ENCODE measurements at places on chromosomes 11 and 22.
A peak's percentile ranks its signal among the peaks of the same experiment; 100 is the strongest.

DNA sequence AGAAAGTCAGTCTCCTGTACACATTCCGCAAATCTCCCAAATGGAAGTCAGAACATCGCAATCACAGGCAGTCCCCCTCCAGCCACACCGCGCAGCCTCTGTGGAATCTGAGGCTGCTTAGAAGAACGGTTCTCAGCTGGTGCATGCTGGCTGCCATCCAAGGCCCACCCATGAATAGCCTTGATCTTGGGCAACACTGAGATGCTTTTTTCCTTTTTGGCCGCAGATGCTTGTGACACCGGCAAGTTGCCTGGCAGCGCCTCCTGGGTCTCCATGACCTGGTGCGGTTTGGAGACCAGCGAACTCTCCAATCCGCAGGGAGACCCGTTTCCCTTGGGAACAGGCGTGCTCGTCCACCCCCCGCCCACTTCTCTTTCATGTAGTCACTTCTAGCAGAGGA lies 26.3 kb upstream of the PHF21B start:
- no peak for DNase-seq

- DNase-seq: no peak
These were observed 9.8 kb downstream of the SCN2B start for GRCh38 chr11:118166641-118167040.

DNA sequence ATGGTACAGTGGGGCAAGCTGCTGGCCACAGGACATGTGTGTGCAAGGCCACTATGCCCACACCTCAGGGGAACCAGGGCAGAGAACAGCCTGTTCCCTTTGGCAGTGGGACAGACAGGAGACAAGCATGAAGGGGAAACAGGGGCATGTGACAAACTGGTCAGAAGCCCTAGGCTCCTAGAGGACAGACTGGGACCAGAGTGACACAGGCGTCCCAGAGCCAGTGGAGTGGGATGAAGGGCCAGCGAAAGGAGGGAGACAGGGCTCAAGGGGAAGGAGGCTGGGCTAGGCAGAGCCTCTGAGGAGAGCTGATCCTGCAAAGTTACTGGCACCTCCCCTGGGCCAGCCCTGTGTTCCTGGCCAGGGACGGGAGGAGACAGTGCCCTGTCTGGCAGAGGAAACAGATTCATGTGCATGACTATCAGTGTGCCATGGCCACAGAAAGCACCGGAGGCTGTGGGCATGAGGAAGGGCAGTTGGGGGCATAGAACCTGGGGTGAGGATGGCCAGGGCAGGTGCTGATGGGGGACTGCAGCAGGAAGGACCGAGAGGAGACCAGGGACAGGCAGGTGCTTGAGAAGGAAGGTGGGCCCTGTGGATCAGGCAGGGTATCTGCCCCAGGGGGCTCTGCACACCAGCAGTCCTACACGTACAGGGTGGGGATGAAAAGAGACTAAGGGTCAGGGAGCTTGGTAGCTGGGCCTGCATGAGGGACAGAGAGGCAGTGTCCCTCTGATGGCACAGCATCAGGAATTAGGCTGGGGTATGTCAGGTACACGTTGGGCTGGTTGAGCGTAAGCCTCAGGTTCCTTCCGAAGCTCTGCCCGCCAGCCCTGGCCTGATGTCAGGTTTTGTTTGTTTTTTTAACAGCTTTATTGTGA lies 9.8 kb downstream of the DERL3 start:
- no peak for DNase-seq

GRCh38 chr11:118792570-118793124 lies 1.7 kb upstream of the DDX6 start:
- DNase-seq: peak; percentile 48

GRCh38 chr11:293852-294661 lies 5.1 kb downstream of the PGGHG start:
- no peak for DNase-seq

GRCh38 chr22:27593378-27593777 lies 208.2 kb downstream of the MN1 start:
- DNase-seq: no peak

DNA sequence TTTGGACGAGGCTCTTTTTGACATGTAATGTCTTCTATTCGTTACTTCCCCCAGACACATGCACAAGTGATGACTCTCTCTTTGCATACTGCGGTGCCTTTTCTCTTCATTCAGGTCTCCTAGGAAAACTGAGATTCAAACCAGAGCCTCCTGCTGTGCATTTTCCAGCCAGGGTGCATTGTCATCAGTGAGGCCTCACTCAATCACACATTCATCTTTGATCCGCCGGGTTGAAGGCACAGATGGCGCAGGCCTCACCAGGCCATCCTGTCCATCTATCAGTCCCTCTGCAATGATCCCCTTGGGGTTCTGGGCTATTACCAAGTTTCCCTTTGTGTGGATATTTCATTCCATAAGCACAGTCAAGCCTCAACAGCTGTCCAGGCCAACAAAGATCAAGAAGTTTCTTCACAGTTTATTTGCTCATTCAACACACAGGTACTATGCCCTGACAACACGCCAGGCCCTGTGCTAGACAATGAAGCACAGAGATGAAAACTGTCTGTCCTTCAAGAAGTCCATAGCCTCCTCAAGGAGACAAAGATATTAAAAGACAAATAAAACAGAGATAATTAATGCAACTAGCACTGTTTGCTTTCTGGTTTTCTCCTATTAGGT lies 107.8 kb downstream of the LARGE1 start:
- DNase-seq: no peak

GRCh38 chr11:115656041-115656440 lies 151.8 kb upstream of the CADM1 start:
- DNase-seq: no peak

- no peak for DNase-seq
These were observed 139.6 kb downstream of the TRPC6 start for GRCh38 chr11:101444164-101444563.

DNA sequence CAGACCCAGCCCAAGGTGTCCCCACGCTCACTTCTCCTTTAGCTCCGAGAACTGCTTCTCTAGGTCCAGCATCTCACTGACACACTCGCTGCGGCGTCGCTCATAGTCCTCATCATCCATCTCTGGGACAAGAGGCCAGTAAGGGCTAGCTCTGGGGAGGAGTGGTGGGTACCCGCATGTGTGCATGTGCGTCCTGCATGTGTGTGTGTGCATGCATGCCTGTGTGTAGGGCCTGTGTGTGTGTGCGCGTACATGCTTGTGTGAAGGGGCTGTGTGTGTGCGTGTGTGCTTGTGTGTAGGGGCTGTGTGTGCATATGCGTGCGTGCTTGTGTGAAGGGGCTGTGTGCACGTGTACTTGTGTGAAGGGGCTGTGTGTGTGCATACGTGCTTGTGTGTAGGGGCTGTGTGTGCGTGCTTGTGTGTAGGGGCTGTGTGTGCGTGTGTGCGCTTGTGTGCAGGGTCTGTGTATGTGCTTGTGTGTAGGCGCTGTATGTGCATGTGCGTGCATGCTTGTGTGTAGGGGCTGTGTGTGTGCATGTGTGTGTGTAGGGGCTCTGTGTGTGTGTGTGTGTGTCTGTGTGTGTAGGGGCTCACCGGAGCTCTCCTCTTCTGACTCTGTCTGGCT lies 3.3 kb downstream of the BRMS1 start:
- DNase-seq: no peak

DNA sequence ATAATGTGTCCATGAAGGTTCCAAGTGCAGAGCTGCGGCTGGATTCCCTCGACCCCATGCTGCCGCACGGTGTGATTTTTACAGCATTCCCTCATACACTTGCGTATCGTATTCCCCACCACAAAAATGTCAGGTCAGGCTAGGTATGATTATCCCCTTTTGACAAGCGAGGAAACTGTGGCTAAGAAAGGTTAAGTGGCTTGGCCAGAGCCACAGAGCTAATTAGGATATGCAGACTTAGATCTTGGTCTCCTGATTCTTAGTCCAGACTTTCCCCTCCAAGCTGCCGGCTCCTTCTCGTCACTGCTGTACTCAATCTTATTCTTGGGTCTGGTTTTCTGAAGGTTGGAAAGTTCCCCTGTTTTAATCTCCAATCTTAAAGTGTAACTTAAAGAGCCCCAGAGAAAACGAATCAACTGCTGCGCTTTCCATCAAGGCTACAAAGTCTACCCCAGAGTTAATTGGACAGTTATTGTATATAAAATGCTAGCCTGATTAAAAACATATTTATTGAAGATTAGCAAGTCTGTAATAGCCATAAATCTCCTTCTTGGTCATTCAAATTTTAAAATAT lies 176.6 kb downstream of the ADAMTS15 start:
- no peak for DNase-seq

DNA sequence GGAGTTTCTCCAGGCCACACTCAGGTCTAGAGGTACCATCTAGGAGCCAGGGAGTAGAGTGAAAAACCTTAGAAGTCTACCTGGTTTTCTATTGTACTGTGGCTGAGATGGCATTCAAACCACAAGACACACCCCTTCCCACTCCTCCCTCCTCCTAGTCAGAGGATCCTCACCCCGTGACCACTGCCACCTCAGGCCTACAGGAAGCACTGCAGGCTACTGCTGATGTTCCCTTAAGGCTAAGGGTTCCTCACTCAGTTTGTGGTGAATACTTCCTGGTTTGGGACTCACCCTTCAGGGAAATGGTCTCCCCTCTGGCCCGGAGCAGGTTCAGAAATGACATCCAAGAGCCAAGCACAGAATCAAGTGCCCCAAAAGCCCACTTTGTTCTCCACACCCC lies 1293.9 kb downstream of the JRKL start:
- DNase-seq: no peak

GRCh38 chr22:24961217-24961844 lies 8.8 kb downstream of the KIAA1671 start:
- no peak for DNase-seq

- DNase-seq: no peak
These were observed 66.8 kb downstream of the ATM start for GRCh38 chr11:108289699-108290098.

GRCh38 chr11:36057379-36058042 lies 113.6 kb downstream of the LDLRAD3 start:
- no peak for DNase-seq

DNA sequence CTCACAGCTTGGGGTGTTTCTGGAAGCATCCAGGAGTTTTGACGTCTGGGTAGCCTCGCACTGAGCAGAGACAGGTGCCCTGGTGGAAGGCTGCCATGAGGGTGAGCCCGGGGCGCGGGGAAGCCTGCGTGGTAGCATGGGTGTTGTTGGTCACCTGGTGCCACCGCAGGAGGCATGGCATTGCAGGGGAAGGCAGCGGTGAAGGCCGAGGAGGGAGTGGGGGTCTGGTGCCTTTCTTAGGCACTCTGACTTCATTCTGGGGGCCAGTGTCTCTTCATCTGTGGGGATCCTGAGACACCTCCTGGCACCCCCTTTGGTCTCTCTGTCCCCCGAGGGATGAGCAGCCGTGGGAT lies 271.2 kb downstream of the TBC1D22A start:
- no peak for DNase-seq

- no peak for DNase-seq
These were observed 499 bp downstream of the LRRC56 start for GRCh38 chr11:537622-538430.

DNA sequence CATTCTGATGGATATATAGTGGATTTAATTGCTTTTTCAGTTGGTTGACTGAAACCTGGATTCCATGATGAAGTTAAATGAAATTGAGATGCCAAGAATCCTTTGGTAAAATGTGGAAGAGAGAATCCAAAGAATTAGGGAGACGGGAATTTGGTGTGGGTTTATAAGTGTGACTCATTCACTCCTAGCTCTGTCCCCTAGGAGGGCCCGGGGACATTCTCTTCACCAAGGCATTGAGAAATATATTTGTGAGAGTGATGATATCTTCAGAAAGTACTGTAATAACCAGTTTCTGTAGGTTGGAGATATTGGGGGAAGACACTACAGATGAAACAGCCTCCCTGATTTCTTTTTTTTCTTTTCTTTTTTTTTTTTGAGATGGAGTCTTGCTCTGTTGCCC lies 13.6 kb upstream of the PHOX2A start:
- DNase-seq: no peak

DNA sequence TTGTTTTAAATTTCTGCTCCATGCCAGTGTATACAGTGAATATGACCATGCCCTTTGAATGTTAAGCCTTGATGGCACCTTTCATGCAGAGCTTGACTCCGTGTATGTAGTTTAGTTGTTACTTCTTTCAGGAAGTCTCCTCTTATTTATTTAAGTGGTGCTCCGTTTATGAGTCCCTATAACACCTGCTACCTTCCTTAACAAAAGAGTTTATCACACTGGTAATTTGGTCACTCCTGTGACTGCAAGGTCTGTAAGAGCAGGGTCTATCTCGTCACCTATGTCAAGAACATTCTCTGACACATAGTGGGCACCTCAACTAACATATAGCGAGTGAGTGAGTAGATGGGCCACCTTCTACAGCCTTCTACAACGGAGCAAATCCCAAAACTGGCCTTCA lies 152.5 kb downstream of the CCDC34 start:
- no peak for DNase-seq

- DNase-seq: no peak
These were observed 6.9 kb downstream of the OR52H1 start for GRCh38 chr11:5541427-5541826.

DNA sequence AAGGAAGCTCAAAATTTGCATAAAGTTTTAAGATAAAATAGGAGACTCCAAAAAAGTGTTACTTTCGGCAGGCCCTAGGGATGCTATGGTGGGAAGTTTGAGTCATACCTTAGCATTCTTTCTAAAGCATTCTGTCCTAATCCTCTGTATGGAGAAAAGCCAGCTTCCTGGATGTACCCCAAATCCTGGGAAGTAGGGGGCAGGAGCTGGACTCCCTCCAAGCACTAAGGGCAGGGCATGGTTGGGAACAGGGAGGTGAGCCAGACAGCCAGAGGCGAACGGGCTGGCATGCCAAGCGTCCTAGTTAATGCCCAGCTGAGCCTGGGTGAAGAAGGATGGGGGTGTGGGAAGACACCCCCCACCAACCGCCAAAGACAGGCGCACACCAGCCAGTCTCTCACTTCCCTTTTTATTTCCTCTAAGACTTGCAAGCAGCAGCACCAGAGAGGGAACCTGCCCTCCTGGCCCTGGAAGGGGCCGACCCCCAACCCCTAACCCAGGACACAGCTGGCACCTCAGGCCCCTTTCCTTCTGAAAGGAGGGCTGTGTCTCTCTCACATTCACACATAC lies 23.9 kb downstream of the RTN4RL2 start:
- DNase-seq: no peak

- no peak for DNase-seq
These were observed 21.3 kb downstream of the LAYN start for GRCh38 chr11:111561791-111562325.

GRCh38 chr11:88553204-88553603 lies 215.7 kb upstream of the CTSC start:
- no peak for DNase-seq

GRCh38 chr22:48820481-48821345 lies 1007.0 kb downstream of the BRD1 start:
- no peak for DNase-seq

DNA sequence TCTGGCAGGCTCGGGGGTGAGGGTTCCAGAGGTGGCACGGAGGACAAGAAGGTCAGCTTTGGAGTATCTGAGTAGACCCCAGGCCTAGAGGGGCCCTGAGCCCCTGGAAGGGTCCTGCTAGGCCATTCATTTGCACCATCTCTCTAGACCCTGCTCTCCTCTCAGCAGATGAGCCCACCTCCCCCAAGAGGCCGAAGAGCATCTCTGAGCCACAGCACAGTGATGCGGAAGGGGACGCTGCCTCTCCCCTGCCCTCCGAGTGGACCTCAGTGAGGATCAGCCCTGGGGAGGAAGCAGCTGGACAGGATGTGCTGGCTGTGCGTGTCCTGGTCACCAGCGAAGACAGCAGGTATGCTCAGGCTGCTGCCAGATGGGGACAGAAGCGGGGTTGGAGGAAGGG lies 101.6 kb upstream of the PARVA start:
- no peak for DNase-seq

All from activated gamma-delta T cell treated with Interleukin-2 at 50 U/mL for 16 hours (primary cell).